ENCODE measurements at places on chromosomes 1 and 21.

DNA sequence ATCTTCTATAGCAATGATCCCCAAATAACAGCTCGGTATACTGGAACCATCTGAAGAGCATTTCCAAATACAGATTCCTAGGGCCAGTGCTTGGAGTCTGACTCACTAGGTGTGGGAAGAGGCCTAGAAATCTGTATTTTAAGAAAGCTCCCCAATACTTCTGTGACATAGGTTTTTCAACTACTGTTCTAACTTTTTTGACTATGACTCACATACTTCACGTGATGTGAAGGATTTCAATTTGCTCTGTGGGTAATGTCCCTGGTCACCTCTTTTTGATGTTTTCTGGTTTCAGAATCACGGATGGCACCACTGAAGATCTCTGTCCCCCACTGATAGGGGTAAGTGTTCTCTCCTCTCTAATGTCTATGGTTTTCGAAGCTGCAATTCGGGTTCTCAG is 11.0 kb downstream of the ORC1 start:
- no peak for DNase-seq

- DNase-seq = no peak
Observed at GRCh38 chr1:220691053-220691684, 1.0 kb downstream of the C1orf115 start.

DNA sequence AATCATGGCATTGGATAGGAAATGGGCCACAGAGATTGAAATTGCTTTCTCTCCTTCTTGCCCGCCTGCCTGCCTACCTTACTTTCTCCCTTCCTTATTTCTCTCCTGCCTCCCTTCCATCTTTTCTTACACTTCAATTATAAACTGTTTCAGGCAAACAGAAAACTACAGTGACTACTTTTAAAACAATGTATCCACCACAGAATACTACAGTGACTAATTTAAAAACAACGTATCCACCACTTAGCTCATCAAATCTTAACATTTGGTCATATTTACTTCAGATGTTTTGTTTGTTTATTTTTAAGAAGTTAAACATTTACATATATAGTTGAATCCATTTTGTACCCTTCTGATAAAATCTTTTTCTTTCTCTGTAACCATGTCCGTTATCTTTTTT is 54.4 kb downstream of the SNRPE start:
- no peak for DNase-seq

DNA sequence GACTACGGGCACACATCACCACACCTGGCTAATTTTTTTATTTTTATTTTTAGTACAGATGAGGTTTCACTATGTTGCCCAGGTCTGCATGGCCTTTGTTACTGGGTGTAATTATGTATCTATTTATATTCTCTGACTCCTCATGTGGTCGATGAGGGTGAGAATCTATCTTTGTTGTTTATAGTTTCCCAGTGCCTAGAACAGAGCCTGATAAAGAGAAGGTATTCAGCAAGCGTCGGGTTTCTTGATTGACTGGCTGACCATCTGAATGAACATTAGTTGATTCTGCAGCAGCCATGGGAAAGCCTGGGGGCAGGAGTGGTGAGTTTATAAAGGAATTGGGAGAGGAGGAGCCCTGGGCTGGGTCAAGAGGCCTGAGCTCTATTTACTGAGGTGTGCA is 28.5 kb downstream of the SERINC2 start:
- no peak for DNase-seq

- no peak for DNase-seq
Observed at GRCh38 chr1:23184212-23184934, 15.7 kb upstream of the LUZP1 start.

DNA sequence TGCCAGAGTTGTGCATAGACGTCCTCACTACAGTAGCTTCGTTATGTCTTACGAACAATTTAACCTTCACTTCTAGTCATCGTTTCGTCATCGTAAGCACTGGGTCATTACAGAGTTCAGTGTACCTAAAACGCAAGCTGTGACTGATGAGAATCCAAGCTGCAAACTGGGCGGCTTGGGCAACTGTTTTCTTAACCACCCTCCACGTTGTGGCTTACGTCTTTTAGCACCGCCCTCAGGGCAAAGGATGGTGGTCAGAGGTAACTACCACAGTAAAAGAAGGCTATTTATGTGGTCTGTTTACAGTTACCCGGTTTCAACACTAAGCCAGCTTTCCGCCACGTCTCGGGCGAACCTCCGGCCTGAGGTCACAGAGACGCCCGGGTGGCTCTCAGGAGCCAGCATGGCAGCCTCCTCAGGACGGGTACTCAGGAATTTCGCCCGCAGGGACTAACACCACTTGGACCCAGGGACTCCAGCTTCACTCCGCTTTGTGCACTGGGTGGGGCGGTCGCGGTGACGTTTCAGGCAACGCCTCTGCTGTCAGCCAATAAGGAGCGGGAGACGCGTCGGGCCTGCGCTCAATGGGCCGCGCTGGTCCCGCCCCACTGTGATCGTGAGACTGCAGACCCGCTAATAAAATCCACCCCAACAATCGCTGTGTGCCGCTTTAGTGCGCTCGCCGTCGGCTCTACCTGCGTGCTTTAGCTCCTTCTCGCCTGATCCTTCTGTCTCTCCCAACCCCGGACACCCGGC is at the start of gene CTH:
Gene CTH (plus strand): TSS at position 665 of the 756 bp plus-strand sequence. CDS start 148 bp downstream, outside the sequence.
- peak; percentile 91 for DNase-seq
